ENCODE measurements at places on chromosomes 11 and 22.

- no peak for DNase-seq
Measured at GRCh38 chr22:24822471-24822870, 16.5 kb downstream of the SGSM1 start.

DNA sequence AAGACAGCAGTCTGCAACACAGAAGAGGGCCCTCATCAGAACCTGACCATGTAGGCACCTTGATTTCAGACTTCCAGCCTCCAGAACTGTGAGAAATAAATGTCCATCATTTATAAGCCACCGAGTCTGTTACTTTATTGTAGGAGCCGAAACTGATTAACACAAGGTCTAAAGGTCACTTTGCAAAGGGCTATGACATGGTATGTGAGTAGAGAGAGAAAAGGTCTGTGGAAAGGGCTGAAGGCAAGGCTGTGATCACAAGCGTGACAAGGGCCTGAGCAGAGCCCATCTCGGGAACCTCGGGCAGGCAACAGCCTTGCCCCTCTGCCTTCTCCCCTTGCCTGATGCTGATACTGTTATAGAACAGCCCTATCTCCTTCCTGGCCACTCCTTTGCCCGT lies 73.4 kb upstream of the TEAD1 start:
- DNase-seq, result no peak

DNA sequence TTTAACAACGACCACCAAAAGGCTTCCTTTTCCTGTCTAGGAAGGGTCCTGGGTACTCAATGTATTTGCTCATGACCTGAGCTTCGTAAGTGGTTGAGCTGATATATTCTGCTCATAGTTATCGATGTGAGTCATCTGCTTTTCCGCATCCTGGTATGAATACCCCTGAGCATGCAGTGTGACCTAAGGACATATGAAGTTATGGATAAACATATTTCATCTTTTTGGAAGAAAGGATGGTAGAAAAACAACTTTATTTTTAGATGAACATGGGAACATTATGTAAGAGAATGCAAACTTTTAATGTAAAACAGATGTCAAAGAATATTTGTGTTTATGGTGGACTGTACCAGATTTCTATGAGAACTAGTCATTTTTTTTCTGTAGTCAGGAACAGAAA lies 28.4 kb downstream of the TRPC6 start:
- DNase-seq, result no peak

DNA sequence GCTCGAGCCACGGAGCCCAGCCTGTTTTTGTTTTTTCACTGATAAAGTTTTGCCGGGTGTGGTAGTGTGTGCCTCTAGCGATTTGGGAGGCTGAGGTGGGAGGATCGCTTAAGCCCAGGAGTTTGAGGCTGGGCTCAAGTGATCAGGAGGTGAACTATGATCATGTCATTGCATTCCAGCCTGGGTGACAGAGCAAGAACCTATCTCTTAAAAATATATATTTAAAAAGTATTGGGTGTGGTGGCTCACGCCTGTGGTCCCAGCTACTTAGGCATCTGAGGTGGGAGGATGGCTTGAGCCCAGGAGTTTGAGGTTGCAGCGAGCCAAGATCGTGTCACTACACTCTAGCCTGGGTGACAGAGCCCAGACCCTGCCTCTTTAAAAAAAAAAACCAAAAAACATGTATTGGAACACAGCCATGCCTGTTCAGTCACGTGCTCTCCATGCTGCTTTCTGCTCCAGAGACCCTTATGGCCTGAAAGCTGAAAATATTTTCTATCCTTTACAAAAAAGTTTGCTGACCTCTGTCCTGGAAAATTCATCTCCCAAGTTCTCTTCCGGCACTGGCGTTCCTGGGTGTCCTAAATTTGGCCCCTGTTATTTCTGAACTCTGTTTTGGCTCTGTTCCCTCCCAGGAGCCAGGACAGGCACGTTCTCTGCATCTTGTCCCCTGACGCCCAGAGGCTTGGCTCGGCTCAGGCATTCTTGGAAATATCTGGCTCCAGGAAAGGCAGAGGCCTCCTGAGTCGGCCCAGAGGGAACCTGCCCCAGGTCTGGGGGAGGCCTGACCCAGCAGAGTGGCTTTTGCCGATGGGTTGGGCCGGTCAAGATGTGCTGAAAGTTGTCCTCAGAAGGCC lies 61.3 kb upstream of the PPP6R3 start:
- DNase-seq, result no peak

All from common myeloid progenitor, CD34-positive (primary cell).